MG63 (cell line): ENCODE measurements at places on chromosomes 16 and 17. TPM values are rescaled to one million over a fixed set of nuclear protein-coding genes. Genes with fewer than 3 reads are reported as not detected.

SNAI3 gene
- total RNA-seq: not detected in 2 replicates

PDILT gene
- total RNA-seq: not detected in 2 replicates

CTRB2 gene
- not detected in 2 replicates for total RNA-seq

PEX12 gene
- 3.9 and 6.1 TPM in 2 replicates for total RNA-seq

CCL23 gene
- total RNA-seq: not detected in 2 replicates

OTOA gene
- total RNA-seq: not detected in 2 replicates

PLCG2 gene
- total RNA-seq: 0.37 and 1.0 TPM in 2 replicates

CRHR1 gene
- total RNA-seq: not detected in 2 replicates

DNA sequence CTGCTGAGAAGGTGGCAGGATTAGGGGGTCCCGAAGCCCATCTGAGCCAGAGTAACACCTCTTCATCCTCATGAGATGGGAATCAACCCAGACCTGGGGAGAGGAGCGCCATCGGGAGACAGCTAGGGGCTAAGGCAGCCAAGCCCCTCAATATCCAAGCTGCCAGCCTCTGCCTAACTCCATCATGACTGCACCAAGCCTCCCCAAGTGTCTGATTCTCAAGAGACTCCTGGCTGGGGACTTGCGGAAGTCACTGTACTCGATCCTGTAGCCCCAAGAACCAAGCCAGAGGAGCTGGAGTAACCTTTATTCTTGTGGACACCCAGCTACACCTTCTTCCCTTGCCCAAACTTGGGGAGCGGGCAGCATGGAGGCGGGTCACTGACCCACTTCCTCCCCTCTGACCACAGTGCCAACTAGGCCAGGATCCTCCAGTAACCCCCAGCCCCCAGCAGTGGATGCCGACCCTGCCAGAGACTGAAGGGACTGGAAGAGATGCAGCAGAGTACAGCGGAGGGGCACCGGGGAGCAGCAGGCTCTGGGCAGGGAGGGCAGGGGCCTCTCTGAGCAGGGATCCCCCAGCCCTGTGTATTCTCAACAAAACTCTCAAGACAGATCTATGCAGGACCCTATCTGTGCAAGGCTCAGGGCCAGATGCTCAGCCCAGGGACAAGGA, 13.3 kb downstream of the HDAC5 start:
- no peak for DNase-seq

GRCh38 chr16:11145819-11146211, 110.2 kb downstream of the SOCS1 start:
- DNase-seq: no peak

- DNase-seq: peak; percentile 60
These were observed 1.6 kb downstream of the SPATA32 start for GRCh38 chr17:45260204-45260783.

- no peak for DNase-seq
These were observed 140.3 kb downstream of the SLC39A11 start for GRCh38 chr17:72952220-72952619.

DNA sequence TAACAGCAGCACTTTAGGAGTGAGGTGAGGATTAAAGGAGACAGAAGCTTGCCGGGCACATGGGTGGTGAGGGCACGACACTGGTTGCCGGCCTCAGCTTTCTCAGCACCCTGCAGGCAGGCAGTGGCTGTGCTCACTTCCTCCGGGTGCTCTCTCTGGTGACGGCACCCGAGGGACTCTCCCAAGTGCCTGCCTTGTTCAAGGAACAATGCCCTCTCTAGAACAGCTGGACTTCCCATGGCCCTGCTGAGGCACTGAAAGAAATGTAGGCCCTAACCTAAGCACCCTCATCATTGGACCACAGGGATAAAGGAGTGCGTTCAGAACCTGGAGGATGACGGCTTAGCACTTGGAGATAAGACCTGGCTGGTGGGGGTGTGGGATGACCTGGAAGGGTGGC, 72.7 kb downstream of the N4BP1 start:
- no peak for DNase-seq

DNA sequence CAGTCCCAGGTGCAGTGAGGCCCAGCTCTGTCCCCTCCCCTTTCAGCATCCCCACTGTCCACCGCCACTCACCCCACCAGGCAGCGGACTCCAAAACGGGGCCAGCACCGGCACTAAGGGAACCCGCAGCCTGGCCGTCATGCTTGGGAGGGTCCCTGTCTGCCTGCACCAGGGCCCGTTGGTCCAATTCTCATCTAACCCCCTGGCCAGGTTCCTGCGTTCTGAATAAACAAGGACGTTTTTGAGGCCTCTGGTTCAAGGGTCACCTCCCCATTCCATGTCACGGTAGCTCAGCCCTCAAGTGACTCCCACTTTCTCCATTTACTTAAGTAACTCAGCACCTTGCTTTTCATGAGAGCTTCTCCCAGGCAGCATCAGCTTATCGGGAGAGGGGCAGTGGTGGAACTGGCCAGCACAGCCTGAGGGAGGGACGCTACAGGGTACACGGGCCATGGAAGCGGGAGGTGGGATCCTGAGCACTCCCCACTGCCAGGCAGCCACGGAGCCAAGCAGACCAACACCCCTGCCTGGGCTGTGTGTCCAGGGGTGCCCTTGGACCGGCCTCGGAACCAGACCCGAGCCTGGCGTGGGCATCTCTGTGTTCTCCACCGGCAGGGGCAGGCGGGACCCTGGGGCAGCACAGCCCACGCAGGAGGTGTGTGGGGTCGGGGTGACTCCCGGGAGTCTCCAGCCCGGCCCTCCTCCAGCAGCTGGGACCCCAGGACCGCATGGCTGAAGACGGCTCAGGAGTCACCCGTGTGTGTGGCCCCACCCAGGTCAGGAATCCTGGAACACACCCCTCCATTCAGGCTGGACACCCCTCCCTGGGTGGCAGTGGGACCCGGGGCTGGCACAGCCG, 74.9 kb upstream of the GNG13 start:
- DNase-seq: no peak

DNA sequence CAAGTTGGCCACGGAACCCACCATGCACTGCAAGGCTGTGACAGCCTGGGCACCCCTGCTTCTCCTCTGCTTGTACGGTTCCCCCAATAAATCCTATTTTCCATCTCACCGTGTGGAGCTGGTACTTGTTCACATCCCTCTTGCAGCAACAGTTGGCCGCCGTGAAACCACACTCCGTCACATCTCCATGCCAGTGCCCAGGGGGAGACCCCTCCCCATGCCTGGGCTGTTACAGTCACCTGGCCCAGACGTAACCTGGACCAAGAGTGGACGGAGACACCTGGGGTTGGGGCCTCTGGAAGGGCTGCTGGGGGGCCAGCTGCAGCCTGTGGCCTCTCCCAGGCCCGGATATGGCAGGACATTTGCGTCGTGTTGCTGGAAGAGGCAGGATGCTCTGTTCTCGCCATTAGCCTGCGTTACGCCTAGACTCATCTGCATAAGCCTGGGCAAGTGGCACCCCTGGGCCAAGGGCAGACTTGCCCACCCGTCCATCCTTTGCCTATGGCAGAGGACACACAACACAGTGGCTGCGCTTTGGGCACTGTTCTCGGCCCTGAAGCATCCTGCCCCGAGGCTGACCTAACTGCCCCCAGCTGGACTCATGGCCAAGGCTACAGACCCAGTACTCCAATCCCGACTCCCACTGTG, 14.2 kb upstream of the KREMEN2 start:
- no peak for DNase-seq

DNA sequence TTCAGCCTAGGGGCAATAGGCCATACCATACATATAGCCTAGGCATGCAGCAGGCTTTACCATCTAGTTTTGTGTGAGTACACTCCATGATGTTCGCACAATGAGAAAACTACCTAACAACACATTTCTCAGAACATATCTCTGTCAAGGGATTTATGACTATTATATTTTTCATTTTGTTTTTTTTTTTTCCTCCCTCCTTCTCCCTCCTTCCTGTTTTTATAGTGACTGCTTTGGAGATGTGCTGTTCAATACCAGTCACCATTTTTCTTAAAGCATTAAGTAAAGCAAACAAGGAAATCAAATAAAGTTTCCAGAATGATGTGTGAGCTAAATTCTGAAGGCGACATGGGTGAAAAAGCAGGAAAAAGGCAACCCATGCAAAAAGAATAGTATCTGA, 194.6 kb downstream of the STX8 start:
- DNase-seq: no peak

- DNase-seq: no peak
These were observed 26.0 kb upstream of the C16orf95 start for GRCh38 chr16:87342978-87343752.

- DNase-seq: no peak
These were observed 4.8 kb downstream of the ZNF500 start for GRCh38 chr16:4762205-4762604.

DNA sequence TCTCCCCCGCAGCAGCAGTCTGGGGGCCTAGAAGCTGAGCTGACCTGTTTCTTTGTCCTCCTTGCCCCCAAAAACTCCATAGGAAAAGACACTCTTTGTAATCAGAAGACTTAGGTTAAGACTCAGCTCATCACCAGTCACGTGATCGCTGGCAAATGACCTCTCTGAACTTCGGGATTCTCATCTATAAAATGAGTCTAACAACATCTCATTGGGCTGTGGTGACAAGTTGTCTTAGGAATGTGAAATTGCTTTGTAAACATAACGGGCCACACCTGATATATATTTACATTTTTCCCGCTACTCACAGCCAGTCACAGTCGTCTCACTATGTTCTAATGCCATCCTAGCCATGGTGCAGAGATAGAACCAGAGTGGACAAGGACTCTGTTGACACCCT, 86.0 kb upstream of the LHX1 start:
- DNase-seq: peak; percentile 54

DNA sequence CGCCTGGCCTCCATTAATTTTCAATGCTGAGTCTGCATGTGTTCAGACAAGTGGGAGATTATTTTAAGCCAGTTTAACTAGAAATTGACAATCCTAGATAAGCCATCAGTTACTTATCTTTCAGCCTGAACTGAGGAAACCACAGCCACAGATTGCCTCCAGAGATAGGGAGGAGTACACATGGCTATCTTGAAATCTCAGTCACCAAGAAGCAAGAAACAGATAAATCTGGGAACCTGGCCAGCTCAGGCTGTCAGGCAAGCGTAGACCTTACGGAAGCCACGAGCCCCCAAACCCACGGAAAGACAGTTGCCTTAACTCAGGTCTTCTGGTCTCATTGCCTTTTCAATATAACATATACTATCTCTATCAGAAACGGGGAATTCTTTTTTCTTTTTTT, 2.0 kb upstream of the GLG1 start:
- DNase-seq: no peak

DNA sequence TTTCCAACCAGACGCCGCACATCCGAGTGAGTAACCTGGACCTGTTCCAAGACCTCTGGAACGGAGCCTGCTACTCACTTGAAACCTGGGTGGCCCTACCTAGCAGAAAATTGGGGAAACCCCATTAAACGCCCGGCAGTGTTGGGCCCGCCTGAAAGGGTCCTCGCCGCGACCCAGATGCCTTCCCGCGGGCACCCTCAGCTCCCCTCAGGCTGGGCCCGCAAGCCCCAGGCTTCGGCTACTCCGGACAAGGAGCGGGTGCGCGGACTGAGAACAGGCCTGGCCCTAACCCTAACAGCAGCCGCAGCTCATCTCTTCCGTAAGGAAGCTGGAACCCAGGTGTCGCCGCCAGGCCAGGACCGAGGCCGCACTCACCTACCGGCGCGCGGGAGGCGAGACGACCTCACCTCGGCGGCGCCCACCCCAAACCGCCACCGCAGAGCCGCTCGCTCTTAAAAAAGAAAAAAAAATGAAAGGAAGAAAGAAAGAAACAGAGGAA, 344 bp downstream of the PSME3IP1 start:
- peak; percentile 83 for DNase-seq

GRCh38 chr17:72338847-72339790, 218.3 kb downstream of the SOX9 start:
- peak; percentile 89 for DNase-seq

GRCh38 chr17:32520104-32520701, 33.4 kb downstream of the CDK5R1 start:
- DNase-seq: no peak

GRCh38 chr17:55162556-55162946, 102.2 kb upstream of the HLF start:
- DNase-seq: no peak

GRCh38 chr16:12757546-12757945, 46.1 kb downstream of the CPPED1 start:
- no peak for DNase-seq

DNA sequence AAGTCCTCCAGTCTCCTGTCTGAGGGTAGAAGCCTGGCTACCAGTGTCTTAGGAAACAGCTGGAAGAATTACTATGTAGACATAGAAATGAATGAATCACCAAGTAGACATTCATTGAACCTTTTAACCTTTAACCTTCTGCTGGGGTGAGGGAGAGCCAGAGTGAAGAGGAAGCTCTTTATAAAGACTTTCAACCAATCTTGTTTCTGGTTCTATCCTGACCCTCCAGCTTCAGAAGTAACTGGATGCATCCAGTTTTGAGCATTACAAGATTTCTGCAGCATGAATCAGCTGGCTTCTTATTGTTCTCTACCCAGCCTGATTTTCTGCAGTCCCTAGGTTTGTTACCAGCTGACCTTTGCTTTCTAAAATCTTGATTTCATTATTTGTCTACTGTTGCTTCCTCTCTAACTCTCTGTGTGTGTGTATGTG, 8.5 kb downstream of the TEKT1 start:
- no peak for DNase-seq

- no peak for DNase-seq
These were observed 48.8 kb downstream of the MYH11 start for GRCh38 chr16:15808071-15808470.

DNA sequence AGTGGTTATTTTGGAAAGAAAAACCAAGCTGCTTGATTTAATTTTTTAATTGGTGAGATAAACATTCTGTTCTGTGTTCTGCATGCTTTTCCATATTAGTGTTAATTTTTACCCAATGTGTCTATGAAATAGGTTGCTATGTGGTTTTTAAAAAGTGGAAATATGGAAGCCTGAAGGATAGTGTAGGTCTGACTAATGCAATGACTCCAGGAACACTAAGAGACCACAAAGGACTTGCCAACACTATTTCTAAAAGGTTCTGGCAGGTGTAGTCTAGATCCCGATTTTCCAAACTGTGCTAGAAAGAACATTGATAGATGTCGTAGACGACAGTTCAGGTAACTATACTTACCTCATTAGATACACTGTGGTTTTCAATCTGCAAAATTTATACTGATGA, 877.4 kb upstream of the GOT2 start:
- DNase-seq: no peak

- no peak for DNase-seq
These were observed 79.8 kb downstream of the CMIP start for GRCh38 chr16:81524382-81524781.

- no peak for DNase-seq
These were observed at the start of gene NHLRC4 for GRCh38 chr16:566475-567372. NHLRC4 (plus strand) TSS chr16:567005; CDS start chr16:568048, 1,043 bp downstream.

DNA sequence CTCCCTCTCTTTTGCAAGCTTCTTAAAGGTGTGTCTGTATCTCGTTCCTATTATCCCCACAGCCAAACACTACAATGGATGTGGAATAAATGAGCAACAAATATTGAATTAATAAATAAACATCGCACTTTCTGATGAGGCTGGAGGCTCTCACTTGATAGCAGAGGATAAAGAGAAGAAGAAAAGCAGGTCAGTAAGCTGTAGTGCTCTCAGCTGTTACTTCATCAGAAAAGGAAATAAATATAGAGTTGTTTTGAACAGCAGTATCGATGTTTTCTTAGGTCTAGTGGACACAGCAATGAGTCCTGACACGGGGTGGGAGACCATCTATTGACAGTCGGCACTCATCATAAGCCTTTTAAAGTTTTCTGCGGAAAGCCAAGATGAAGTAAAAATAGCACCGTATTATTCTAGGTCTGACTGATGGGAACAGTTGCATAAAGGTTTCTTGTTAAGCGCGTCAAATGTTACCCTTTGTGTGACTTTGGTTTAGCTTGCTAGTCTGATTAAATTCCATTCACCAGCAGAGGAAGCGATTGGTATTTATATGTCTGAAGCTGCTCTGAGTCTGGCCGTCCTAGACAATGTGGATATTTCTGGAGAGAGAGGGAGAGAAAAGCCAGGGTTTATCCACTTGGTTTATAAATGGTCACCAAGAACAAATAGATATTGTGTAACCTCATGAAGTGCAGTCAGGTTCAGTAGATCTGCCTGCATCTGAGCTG, 646.1 kb downstream of the CDH11 start:
- no peak for DNase-seq
